ENCODE measurements at places on chromosomes 11 and 22. TPM values are rescaled to one million over a fixed set of nuclear protein-coding genes. Genes with fewer than 3 reads are reported as not detected.

MYO18B gene
- total RNA-seq, result 0.15 TPM

- no peak for DNase-seq
These were observed 155.4 kb downstream of the OR4C45 start for GRCh38 chr11:50188040-50188439.

DNA sequence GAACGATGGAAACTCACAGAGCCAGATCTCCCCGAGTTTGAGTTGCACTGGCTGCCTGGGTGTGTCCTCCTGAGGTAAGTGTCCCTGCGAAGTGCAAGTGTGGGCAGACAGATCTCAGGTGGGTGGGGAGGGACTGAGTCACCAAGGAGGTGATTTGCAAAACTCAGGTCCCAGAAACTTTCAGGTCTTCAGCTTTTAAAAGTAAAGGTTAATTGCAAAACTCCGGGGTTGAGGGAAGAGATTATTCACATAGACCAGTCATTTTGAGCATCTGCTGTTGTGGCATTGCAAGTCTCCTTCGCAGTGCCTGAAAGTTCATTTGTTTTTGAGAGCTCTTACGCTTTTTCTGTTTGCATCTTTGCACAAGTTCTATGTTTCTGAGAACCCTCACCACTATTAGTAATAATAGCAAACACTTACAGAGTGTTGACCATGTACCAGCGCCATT lies 7.1 kb downstream of the CD44 start:
- no peak for DNase-seq

GRCh38 chr22:30609260-30610185 lies 2.5 kb downstream of the TCN2 start:
- no peak for DNase-seq

GRCh38 chr11:4677948-4678347 lies 19.7 kb downstream of the OR51E2 start:
- no peak for DNase-seq

- no peak for DNase-seq
These were observed 42.1 kb downstream of the PRDM10 start for GRCh38 chr11:129960216-129961214.

GRCh38 chr11:76850130-76850529 lies 10.6 kb upstream of the ACER3 start:
- no peak for DNase-seq

DNA sequence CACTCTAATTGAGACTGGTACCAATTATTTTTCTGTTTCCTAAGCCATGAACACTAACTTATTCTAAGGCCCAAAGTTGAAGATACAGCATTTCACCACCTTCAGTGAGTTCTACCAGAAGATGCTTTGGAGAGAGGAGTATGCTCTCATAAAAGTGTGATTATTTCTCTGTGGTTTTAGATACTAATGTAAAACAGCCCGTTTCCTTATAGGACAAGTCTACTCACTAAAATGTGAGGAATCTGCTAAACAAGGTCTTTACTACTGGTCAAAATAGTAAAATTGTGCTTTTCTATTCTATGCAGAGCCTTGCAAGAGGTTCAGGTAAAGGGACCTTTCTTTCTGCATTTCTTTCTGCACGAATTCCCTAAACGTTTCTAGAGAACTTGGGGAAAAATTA lies 2.4 kb downstream of the LGR4 start:
- DNase-seq, result no peak

OR5B21 gene
- 0.74 TPM for total RNA-seq

DNA sequence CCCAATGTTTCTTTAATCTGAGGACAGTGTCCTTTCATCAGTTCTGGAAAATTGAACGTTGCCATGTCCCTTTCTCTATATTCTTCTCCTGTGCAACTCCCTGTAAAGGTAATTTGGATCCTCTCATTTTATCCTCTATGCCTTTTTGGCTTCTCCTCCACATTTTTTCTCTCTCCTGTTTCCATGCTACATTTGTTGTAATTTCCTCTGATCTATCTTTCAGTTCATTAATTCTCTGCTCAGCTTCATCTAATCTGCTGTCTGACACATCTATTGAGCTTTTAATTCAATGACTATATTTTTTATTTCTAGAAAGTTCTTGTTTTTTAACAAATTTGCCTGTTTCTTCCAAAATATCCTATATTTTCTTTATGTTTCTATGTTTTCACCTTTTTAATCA lies 59.3 kb downstream of the RPUSD4 start:
- no peak for DNase-seq

FDX1 gene
- 10.0 TPM for total RNA-seq

- DNase-seq, result no peak
These were observed 1496.4 kb downstream of the BRD1 start for GRCh38 chr22:48331266-48331665.

- DNase-seq, result no peak
These were observed 86.1 kb downstream of the CLPB start for GRCh38 chr11:72348250-72348649.

DNA sequence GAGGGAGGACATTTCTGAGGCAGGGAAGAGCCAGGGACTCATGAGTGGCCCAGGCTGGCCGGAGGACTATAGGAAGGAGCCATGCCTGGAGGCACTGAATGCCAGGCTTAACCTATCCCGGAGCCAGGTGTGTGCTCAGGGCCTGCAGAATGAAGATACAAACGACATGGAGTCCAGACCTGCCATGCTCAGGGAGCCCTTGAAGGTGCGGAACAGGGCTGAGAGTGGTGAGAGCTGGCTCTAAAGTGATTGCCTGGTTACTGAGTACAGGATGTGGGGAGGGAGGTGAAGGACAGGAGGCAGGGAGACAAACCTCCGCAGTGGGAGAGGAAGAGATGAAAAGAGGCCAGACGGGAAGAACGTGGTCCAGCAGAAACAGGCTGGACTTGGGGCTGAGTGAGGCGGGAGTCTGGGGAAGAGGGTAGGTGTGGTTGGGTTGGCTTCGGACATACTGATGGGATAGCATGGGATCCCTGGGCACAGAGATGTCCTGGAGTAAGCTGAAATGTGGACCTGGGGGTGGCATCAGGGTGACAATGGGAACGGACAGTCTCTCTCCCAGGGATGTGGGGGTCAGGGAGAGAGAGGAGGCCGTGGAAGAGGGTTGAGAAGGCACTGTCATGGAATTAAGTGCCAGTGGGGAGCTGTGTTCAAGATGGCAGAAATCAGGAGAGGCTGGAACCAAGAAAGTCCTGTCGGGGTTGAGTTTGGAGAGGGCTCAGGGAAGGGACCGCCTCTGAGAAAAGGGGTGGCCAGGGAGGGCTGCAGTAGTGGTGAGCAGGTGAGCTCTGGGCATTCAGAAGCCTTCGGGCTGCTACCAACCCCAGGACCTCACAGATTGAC lies 1.5 kb upstream of the ANKRD13D start:
- DNase-seq, result no peak

FOLH1 gene
- not detected for total RNA-seq

OR56B4 gene
- total RNA-seq, result not detected

DNA sequence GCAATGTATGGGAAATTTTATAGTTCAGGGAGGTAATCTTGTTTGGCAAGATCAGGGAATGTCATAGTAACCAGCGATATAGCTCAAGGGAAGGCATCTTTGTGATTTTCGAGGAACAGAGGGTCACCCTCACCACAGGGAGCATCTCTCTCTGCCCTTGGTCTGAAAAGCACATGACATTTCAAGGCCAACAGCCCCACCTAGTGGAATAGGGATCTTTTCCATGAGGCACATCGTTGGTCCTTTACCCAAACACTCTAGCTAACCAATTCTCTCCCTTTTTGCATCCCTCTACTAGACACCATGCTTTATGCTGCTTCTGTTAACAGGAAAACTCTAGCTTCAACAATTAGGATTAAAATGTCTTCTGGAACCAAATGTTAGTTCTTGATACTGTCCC lies 179.0 kb downstream of the GRM5 start:
- DNase-seq, result no peak

DNA sequence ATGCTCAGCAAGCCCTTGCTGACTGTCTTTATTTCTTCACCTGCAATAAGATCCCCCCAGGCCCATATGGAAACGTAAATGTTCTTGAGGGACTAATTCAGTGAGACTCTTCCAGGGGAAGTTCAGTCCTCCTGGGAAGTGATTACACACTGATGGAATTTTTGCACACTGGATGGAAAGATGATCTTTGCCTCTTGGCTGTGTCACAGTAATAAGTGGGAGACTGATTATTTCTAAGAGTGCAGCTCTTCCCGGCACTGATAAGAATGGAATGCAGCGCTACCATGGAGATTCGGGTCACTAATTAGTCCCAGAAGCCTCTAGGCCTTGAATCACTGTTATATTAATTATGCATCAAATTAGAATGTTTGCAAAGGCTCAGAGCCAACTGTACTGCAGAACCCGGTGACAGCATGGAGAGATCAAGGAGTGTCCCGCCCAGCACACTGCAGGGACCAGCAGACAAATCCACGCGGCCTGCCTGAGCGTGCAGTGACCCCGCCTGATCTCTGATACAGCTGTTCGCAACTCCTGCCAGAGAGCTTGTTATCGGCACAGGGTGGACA lies 178.3 kb downstream of the SNX19 start:
- no peak for DNase-seq

GRCh38 chr11:1747753-1748635 lies 2.4 kb downstream of the IFITM10 start:
- no peak for DNase-seq

DRAP1 gene
- total RNA-seq, result 62.9 TPM

- peak; percentile 48 for DNase-seq
These were observed 28.5 kb downstream of the MAFF start for GRCh38 chr22:38230108-38230825.

- DNase-seq, result no peak
These were observed 1.7 kb upstream of the WEE1 start for GRCh38 chr11:9571763-9572115.

- no peak for DNase-seq
These were observed 15.9 kb upstream of the GRAMD4 start for GRCh38 chr22:46604306-46604690.

CREB3L1 gene
- not detected for total RNA-seq

IGSF9B gene
- total RNA-seq, result 0.37 TPM

GRCh38 chr11:1228921-1229451 lies 6.1 kb downstream of the MUC5B start:
- no peak for DNase-seq

BID gene
- 24.0 TPM for total RNA-seq

DNA sequence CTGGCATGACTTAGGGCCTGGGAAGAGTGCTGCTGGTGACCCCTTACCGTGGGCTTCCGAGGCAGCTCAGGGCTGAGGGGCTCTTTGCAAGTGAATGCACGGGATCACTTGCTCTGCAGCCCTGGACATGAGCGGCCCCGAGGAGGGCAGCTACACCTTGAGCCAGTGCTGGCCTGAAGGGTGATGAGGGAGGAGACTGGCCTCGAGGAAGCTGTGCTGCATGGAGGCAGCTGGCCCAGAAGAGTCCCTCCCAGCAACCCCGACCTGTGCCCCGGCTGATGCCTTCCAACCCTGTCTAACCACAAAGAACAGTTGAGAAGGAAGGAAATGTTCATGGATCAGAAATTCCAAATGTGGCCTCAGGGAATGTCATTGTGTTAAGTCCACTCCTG lies 45.2 kb downstream of the TBX1 start:
- no peak for DNase-seq

DNA sequence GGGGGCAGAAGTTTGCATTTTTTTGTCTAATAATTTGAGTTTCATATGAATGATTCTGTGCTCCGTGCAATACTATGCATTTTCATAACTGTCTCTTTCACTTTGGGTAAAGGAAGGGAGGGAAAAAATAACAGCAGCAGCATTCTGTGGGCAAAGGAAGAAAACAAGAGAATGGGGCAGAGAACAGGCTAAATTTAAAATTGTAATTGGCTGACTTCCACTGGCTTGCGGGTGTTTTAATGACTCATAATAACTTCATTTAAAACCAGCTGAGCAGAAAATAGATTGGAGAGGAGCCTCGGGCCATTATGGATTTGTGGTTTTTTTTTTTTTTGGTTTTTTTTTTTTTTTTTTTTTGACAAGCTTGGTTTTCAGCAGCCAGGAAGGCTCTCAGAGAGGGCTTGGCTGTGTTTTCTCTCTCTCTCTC lies 107.4 kb downstream of the ZBTB16 start:
- DNase-seq, result no peak

DNA sequence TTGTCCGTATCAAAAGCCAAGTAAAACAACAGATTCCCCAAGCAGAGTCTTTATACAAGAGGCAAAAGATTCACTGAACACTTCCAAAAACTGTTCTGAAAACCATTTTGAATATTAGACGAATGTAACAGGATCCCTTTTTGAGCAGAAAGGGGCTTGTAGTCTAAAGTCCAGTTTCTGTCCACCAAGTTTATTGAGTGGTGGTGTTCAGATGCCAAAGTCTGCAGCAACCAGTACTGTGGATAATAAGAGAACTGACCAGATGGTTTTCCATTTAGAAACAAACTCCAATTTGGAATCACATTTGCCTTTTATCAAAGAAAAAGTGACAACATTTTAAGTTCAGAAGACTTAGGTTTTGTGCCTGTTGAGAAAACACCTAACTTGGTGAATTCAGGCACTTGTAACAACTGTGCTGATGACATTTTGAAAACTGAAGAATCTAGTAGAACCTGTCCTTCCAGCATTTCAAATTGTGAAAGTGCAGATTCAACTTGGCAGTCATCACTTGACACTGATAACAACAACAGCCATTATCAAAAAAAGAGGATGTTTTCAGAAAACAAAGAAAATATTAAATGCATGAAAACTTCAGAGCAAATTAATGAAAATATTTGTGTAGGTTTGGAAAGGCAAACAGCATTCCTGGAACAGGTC lies 217.1 kb downstream of the CSNK2A3 start:
- DNase-seq, result no peak

NEFH gene
- total RNA-seq, result 0.19 TPM

- DNase-seq, result no peak
These were observed 25.1 kb upstream of the PAMR1 start for GRCh38 chr11:35550374-35551036.

TRIM66 gene
- 21.4 TPM for total RNA-seq

All from B cell (primary cell).